Stimulated activated CD8-positive, alpha-beta memory T cell treated with anti-CD3 and anti-CD28 coated beads, Interleukin-4, amount 100 ng/mL, for 4 hours (primary cell): ENCODE measurements at places on chromosomes 2 and 18.
A peak's percentile ranks its signal among the peaks of the same experiment; 100 is the strongest.

GRCh38 chr18:25650201-25650941 is 298.4 kb upstream of the ZNF521 start:
- DNase-seq: no peak

DNA sequence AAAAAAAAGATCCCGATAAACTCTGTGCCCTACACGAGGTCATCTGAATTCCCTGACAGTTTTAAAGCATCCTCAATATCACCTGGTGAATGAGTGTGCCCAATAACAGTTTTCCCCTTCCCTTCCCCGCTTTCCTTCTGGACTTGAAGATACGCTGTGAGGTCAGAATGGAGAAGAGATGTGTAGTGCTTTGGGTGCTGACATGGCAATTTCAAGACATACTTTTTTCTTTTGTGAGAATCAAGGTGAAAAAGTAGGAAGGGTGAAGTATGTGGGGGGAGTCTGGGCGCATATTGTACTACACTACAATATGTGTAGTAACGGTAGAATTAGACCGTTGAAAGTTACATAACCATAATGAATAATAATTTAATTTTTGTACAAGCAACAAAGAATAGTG is 21.7 kb downstream of the DNAJC27 start:
- DNase-seq: no peak

- peak; percentile 53 for DNase-seq
Observed at GRCh38 chr18:63161761-63162195, 157.8 kb downstream of the BCL2 start.

GRCh38 chr2:68083346-68083745 is 20.5 kb upstream of the C1D start:
- DNase-seq: no peak

GRCh38 chr18:21599585-21600525 is 649 bp downstream of the ESCO1 start:
- no peak for DNase-seq

- DNase-seq: no peak
Observed at GRCh38 chr18:59470561-59471121, 111.6 kb upstream of the LMAN1 start.

GRCh38 chr2:217989221-217989948 is 13.4 kb downstream of the TNS1 start:
- no peak for DNase-seq
